ENCODE measurements at places on chromosomes 11 and 22.

- DNase-seq = no peak
Observed at GRCh38 chr11:81359476-81359875, 1374.2 kb downstream of the FAM181B start.

GRCh38 chr22:41181349-41182241, 23.5 kb upstream of the L3MBTL2 start:
- no peak for DNase-seq

DNA sequence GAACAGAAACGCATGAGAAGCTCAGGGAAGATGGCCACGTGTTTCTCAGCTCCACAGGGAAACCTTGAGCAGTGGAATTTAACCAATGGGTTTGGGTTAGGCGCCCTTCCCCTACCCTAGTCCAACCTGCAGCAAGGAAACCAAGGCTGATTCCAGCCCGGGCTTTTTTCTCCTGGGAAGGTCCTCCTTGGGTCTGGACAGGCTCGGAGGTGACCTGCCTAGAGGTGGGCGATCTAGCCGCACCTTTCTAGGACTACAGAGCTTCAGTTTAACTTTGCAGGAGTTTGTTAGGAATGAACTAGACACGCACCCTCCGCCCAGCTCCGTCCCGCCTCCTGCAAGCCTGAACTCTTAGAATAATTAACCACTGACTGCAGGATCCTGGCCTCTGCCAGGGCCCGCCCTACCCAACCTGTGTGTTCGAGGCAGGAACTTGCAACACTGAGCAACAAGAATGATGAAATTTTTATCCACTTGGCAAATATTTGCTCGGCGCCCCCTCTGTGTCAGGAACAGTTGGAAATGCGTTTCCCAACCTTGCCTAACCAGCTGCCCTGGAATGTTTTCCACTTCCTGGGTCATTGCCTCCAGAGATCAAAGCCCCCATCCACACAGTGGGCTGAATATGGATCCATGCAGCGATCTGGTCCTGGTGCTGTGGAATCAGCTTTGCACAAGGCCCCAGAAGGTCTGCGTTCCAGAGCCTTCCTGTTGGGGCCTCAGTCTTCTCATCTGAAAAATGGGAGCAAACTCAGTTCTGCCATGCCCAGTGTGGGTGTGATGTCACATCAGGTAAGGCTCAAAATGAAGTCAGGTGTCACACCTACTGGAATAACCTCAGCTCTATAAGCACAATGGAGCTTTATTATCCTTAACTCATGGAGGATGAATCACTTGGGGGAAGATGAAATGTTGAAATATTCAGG, 13.3 kb downstream of the MPST start:
- DNase-seq = no peak

DNA sequence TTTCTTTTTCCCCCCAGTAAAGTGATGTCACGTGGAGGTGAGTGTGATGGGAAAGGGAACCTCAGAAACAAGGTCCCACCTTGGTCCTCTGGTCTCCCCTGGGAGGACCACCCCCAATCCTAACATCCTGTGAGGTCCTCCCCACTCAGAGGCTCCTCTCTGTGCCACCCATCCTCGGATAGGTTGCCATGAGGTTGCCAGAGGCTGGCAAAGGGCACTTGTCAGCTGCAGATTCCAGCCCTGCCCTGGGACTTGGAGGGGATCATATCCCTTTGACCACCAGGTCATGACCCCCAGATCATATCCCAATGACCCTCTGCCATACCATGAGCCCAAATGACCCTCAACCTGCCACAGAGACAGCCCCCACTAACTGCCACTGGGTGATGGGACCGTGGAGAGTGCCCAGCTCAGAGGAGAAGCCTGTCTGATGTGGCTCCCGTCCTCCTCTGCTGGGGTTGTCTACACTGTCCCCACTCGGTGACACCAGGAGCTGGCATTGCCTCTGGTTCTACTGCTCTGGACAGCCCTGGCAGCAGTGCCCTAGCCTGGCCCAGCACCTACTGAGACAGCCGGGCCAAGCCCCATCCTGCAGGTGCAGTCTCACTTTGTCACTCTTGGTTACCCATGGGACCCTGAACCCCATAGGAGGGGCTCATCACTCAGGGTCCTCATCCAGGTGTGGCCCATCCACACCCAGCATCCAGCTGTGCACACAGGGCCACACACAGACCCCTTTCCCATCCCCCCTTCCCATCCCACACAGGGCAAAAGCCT, 90.2 kb upstream of the KCNQ1OT1 start:
- DNase-seq = no peak

- DNase-seq = no peak
Observed at GRCh38 chr11:28232649-28233048, 124.5 kb downstream of the METTL15 start.

- no peak for DNase-seq
Observed at GRCh38 chr11:70730411-70730810, 332.1 kb downstream of the CTTN start.

DNA sequence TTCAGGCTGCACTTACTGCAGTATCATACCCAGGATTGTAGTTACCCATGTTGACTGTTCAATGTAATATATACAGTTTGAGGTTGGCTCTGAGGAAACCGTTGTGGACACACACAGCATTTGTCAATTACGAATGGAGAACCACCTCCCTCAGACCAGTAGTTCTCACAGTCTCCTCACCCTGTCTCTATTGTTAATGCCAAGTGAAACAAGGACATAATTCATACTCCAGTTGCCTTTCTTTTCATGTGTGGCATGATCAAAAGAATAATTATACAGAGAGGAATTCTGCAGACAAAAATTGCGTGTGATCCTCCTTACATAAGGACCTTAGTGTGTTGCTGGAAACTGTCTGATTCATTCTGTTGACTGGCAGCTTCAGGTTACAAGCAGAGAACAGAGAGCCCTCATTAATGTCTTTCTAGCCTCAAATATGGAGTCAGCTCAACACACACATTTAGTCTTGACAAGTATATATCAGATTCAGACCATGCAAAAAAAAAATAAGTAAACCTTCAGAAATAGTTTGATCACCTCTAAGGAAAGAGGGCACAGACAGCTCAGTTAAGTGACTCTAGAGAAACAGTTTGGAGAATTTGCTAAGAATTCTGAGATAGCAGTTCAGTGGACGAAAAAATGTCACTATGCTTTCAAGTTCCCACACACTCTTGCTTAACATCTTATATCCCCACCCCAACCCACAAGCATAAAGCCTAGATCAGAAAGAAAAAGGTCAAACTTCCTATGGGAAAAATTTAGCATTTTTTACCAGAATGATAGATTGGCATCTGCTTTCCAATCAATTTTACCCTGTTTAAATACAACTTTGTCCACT, 96.1 kb downstream of the MAML2 start:
- DNase-seq = peak; percentile 34

GRCh38 chr11:269146-269890, 8.9 kb upstream of the NLRP6 start:
- no peak for DNase-seq

DNA sequence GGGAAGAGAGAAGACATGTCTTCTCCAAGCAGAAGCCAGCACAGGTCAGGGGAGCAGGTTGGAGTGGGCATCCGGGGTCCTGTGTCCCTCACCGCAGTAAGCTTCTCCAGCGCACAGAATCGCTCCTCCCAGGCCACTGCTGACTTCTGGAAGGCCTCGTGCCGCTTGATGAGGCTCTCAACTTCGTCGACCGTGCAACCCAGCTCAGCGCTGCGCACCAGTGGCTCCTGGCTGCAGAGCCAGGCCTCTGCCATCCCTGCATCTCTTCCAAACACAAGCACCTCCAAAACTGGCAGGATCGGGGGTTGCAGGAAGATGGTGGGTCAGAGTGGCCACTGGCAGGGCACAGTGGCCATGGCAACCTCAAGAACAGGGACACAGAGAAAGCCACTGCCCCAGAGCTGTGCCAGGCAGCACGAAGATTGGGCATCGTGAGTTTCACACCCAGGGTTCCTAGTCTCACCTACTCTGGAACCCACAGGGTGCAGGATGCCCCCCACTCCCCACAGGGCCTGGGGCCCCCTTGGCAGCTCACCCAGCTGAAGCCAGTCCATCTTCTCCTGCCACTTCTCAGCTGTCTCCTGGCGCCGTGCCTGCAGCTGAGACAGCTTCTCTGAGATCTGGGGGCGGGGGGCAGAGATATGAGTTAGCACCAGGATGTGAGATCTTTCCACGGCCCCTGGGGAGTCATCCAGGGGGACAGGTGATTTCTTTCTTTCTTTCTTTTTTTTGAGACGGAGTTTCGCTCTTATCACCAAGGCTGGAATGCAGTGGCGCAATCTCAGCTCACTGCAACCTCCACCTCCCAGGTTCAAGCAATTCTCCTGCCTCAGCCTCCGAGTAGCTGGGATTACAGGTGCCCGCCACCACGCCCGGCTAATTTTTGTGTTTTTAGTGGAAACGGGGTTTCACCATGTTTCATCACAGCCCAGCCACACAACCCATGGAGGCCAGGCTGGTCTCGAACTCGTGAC, 11.2 kb upstream of the RBM4B start:
- no peak for DNase-seq

- DNase-seq = no peak
Observed at GRCh38 chr11:119612814-119613213, 116.2 kb downstream of the NECTIN1 start.

DNA sequence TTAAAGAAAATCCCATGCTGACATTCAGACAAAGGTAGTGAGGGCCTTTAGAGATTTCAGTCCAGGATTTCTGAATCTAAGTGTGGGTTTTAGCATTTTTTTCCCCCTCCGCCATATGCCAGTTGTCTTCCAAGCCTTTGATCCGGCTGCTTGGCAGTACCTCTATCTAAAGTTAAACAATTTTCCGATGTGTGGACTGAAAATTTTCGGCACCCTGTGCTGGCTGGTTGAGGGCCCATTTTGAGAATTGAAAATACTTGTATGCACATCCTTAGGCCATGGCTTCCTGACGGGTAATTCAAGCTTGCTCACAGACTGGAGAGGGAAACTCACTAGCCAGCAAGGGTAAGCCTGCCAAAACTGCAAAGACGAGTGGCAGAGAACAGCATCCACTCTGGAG, 131.9 kb upstream of the NARS2 start:
- no peak for DNase-seq

DNA sequence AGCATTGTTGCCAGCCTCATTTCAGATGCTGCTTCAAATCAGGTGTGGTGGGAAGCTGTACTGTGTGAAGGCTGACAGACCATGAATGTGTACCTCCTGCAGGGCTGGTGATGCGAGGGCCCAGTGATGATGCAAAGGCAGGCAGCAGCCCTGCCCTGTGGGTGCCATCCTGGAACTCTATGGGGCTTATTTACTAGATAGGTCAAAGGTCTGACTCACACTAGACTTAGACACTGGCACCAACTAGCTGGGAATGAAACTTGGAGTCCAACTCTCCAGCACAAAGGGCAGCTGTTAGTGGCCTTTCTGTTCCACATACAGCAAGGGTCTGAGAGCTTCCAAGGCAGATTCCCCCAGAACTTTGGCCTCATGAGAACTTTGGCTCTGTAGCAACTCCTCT, 138.4 kb downstream of the TTC17 start:
- no peak for DNase-seq

DNA sequence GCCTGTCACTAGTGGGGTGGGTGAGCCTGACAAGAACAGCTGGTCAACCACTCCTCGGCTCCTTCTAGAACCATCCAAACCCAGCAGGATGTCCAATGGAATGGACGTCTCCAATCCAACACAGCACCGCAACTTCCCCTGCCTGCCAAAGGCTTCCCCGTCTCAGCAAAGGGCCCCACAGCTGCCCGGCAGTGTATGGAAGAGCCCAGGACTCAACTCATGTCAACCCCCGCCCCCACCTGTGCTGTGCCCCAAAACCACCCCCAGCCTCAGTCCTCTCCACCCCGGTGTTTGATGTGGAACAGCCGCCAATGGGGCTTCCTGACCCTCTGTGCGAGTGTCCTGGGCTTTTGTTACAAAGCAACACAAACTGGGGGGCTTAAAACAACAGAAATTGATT, 223.8 kb downstream of the CTTN start:
- no peak for DNase-seq

GRCh38 chr22:39545386-39546365, 13.1 kb upstream of the RPS19BP1 start:
- no peak for DNase-seq

DNA sequence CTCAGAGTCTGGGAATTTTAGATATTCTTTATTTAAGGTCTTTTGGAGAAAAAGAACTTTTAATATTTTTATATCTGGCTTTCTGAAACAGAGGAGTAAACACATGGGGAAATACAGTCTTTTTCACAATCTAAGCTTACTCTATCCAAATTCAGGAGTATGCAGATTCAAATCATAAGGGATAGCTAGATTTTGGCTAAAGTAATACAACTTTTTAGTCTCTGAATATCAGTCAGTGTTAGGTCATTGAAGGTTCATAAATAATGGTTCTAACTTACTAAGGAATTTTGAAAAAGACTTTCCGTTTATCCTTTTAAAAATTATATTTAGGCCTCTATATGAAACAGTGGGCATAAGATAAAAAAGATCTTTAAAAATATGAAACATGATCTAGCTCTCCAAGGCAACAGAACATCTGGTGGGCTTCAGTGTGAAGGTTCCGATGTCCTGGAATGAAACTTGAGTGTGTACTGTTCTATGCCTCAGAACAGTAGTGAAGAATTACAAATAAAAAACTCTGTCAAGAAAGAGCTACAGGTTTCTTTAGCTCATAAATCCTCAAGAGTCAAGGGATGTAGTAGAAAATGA, 165.2 kb upstream of the PDGFD start:
- DNase-seq = no peak

GRCh38 chr11:115279813-115280761, 224.1 kb downstream of the CADM1 start:
- DNase-seq = no peak

DNA sequence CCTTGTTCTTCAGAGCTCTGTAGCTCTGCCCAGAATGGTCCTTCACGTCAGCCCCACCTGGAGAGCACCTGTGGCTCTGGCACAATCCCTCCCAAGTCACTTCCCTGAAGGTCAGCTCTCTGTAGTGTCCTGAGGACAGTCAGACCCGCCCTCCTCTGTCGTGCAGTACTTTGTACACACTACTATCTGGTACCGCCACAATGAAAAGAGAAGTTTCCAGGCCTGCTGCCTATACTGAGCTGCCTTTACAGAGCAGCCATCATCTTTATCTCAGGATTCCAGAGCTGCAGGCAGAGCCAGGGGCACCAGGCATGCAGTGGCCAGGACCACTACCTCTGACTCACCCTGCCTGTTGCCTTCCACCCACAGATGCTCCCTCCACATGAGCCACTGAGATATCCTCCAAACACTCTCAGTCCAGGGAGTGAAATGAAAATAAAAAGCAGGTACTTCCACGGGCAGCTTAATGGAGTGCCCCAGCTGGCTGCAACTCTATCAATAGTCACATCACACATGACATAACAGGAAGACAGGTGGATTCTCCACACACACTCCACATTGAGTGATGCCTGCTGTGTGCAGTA, 7.3 kb downstream of the PACSIN2 start:
- no peak for DNase-seq

GRCh38 chr11:41283191-41283930, 176.1 kb downstream of the LRRC4C start:
- no peak for DNase-seq

Data from NCI-H187 treated with DMSO at 0.1 percent for 48 hours (cell line).